Hippocampal formation (tissue), 2 donors: ENCODE measurements at places on chromosomes 3 and 15.

DNA sequence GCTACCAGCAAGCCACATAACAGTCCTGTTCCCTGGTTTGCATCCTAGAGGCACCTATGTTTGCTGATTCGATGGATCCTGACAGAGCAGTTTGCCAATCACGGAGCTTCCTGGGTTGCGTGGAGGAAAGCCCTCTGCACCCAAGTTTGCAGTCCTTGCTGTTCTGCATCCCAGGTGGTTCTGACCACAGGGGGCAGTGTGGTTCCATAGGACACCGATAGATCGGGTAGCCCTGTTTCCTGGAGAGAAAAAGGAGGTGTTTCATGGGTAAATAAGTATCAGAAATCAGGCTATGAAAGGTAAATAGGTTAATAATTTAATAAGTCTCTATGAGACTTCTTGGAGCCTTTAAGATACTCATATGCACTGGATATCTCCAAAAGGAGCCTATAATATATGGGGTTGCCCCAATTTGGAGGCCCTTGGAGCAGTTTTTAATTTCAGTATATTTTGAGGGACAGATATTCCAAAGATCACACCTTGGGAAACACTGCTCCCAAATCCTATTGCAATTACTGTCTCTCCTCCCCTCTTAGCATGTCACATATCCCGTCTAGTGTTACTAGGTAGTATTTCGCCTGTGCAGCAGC, 194.6 kb upstream of the TPM1 start:
- peak; percentile 54 for DNase-seq

DNA sequence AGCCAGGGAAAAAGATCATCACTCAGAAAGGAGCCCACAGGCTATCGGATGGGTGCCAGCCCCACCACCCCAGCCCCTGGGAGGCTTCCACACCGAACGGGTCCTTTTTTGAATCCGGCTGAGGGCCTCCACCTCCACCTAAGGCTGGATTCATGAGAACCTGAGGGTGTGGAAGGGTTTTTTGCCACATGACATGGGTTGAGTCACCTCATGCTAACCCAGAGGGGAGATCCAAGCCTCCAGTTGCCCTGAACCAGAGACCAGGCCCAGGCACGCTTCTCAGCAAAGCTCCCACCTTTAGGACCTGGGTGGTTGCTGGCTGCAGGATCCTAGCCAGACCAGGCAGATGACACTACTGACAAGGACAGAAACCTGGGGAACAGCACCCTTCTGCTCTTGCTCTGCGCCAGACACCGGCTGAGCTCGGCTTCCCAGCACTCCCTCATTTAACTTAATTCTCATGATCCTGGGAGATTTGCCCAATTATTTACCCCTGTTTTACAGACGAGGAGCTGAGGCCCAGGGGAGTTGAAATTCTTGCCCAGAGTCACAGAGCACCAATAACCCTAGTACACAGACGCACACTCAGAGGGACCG, 25.6 kb downstream of the DUSP7 start:
- DNase-seq, result no peak

- no peak for DNase-seq
Observed at GRCh38 chr3:115436767-115437301, 186.5 kb upstream of the GAP43 start.

GRCh38 chr15:71437919-71438318, 322.6 kb downstream of the THSD4 start:
- DNase-seq, result no peak

GRCh38 chr3:196207833-196208607, 3.2 kb downstream of the ZDHHC19 start:
- DNase-seq, result no peak

- no peak for DNase-seq
Observed at GRCh38 chr15:46735115-46735514, 982.2 kb upstream of the SEMA6D start.

DNA sequence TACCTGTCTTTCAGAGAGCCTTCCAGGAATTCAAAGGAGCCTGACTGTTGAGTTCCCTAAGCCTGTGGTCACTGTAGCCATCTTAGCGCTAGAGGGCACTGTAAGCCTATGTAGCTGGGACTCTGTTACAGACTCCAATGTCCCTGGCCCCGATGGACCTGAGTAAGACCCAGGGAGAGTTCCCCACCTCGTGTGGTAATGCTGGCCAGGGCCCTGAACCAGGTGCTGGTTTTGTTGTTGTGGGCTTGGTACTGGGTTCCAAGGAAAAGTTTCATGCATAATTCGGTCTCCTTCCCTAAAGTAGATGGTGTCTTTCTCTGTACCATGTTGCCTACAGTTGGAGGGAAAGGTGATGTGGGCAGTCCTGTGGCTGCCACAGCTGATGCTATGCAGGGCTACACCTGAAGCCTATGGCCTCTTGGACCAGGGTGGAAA, 32.4 kb downstream of the CDAN1 start:
- DNase-seq, result peak; percentile 38

GRCh38 chr3:156635034-156635433, 39.4 kb upstream of the TIPARP start:
- no peak for DNase-seq

DNA sequence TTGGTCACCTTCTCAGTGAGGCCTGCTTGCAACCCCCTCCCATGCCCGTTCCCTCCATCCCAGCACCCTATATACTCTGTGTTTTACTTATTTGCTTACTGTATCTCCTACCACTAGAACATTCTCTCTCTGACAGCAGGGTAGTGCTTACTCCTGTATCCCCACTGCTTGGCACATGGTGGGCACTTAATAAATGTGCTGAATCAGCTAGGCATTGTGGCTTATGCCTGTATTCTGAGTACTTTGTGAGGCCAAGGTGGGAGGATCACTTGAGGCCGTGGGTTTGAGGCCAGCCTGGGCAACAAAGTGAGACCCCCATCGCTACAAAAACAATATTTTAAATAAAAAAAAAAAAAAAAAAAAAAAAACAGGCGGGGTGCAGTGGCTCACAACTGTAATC, 7.6 kb upstream of the SHISA5 start:
- DNase-seq, result no peak

DNA sequence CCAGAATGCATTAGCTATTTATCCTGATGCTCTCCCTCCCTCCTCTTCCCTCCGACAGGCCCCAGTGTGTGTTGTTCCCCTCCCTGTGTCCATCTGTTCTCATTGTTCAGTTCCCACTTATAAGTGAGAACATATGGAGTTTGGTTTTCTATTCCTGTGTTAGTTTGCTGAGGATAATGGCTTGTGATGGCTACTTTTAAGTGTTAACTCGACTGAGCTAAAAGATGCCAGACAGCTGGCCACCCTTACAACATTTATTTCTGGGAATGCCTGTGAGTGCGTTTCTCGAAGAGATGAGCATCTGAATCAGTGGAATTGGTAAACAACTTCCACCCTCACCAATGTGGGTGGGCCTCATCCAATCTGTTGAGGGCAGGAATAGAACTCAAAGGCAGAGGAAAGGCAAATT, 24.7 kb upstream of the TM2D3 start:
- peak; percentile 49 for DNase-seq

GRCh38 chr15:63091679-63092446, 29.8 kb upstream of the LACTB start:
- no peak for DNase-seq

GRCh38 chr3:140898340-140899180, 43.1 kb upstream of the SLC25A36 start:
- DNase-seq, result no peak

- DNase-seq, result peak; percentile 41
Observed at GRCh38 chr3:129608087-129608935, 1.8 kb upstream of the PLXND1 start.

DNA sequence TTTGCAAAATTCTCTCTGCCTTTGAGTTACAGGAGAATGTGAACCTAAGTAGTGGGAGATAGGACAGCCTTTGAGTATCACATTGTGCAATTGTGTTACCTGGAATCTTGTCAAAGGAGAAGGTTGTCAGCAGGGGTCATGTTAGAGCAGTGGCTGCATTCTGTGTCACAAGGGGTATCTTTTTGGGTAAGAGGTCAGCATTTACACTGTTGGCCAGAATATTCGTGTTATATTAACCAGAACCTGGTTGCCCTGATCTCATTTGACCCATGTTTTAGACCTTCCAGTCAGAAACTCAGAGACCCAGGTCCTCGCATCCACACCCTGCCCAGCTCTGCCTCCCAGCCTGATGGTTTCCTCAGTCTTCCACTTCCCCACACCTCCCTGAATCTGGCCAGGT, 27.3 kb downstream of the HDC start:
- DNase-seq, result no peak

- no peak for DNase-seq
Observed at GRCh38 chr3:57654267-57654666, 38.6 kb downstream of the DENND6A start.

GRCh38 chr3:61381745-61382392, 130.6 kb upstream of the FHIT start:
- no peak for DNase-seq

DNA sequence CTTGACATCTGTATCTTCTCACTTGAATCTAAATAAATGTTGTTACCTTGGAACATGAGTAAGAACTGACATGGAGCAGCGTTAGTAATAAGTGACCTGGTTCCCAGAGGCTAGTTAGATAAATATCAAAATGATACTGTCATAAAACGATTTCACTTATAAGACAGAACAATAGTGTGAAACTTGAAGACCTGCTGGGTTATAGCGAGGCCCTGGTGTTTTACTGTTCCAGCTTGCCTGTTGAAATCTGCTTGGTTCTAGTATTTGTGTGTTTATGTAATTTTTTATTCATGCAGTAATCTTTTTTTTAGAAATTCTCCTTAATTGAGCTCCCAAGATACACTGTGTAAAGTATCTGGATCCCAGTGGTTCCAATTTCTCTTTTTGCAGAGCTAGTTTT, 129.4 kb downstream of the CACNA2D3 start:
- DNase-seq, result no peak

DNA sequence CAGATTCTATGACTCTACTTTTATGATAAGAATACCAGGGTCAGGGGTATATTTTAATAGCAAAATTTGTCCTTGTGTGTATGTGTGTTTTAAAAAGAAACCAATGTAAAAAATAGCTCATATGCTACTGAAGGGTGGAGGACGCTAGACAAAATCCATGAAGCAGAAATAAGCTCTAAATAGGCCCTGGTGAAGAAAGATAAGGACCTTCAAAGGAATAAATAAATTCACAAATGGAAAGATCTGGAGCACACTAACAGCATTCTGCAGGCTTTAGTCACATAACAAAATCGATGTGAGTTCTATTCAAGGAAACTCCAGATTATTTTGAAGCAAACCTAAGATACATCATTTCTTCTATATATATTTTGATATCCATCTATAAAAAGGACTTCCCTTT, 27.2 kb upstream of the ATP11B start:
- DNase-seq, result no peak

- DNase-seq, result no peak
Observed at GRCh38 chr15:25775317-25775912, 87.7 kb downstream of the ATP10A start.

DNA sequence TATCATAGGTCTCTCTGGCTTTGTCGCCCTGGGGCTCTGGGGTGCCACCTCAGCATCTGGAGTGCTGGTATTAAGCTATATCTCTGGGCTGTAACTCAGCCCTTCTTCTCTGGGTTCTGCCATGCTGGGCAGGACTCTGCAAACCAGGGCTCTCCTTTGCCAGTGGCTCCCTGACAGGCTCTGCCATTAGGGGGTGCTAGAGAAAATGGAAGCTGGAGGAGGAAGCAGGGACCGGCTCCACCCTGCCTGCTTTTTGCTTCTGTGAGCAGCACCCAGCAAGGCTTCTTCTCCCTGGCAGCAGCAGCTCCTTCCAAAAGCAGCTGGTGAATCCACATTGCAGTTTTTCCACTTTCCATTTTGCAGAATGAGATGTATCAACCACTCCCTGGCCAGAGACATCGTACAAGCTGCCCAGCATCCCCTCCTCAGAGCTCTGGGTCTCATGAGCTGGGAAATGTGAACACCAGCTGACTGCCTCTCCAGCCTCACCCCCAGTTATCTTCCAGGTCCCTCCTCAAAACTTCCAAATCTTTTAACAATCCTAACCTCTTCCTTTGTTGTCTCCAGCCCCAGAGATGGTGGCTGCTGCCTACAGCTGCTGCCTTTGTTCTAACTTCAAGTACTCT, 165.0 kb downstream of the ABHD5 start:
- peak; percentile 51 for DNase-seq

DNA sequence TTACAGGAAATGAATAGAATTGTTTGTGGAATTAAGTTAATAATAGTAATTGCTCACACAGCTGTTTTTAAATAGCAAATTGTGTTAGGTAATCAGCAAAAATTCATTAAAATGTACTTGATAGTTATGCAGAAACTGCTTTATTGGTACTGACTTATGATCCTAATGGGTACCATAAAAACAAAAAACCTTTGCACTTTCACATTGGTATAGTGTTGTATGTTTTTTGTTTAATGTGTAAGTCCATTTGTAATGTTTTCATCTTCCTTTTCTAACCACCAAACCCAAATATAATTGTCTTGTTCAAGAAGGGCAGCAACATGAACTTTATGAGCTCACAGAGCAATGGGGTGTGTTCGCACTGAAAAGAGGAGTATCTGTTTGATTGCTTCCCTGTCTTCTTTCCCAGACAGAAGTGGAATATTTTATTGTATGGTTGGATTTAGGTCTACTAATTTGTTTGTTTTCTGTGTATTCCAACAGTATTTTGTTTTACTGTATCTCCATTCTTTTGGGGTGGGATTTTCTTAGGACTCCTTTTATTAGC, 135.8 kb downstream of the TCF12 start:
- DNase-seq, result peak; percentile 60

GRCh38 chr3:98761643-98762229, 1.4 kb upstream of the ST3GAL6 start:
- no peak for DNase-seq

DNA sequence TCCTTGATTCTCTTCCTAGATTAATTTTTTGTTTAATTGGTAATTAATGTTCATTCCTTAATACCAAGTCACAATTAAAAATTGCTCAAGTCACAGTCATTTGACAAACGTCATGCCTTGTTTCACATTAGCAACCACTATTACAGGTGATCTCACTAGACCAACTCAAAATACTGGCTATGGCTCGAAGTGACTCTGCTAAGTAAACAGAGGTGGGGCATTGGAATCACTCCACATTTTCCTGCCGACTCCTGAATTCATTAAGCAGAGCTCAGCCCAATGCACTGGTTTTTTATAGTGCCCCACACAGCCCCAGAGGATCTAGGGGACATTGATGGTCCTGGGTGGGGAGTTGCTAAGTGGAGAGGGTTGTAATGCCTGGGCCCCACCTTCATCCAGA, 201.2 kb upstream of the NSMCE3 start:
- DNase-seq, result no peak

DNA sequence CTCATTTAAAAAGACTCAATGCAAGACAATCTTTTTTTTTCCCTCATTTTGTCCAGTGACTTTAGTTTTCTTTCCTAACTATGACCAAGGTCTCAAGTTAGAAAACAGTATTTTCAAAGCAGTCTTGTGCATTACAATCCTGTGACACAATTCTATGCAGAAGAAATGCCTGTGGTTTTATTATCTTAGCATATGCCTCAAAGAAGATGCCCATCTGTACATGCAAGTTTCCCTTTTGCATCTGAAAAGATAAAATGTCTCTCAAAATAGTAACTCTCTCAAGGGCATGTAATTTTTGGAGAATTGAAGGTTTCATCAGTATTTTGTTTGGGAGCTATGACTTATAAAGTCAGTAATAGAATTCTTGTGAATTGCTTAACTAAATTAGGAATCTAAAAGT, 292.0 kb upstream of the SUCLG2 start:
- DNase-seq, result no peak
